T-helper 1 cell treated with Interleukin-12 subunit alpha and Interleukin-12 subunit beta and Interleukin-4 antibody, amounts not matched to agents 30 ng/mL and 1 ng/mL, for 36 hours (primary cell): ENCODE measurements at places on chromosomes 7 and 10. TPM values are rescaled to one million over a fixed set of nuclear protein-coding genes. Genes with fewer than 3 reads are reported as not detected.

The TRIM50 gene
- total RNA-seq: not detected in 2 replicates

The RAPGEF5 gene
- 0.17 and 0.93 TPM in 2 replicates for total RNA-seq

The ENTPD1 gene
- total RNA-seq: 45.4 and 47.1 TPM in 2 replicates

The OR6B1 gene
- total RNA-seq: not detected in 2 replicates

The UFSP1 gene
- 3.3 and 3.7 TPM in 2 replicates for total RNA-seq

The COL1A2 gene
- 3.9 and 4.6 TPM in 2 replicates for total RNA-seq
